Bladder microvascular endothelial cell (primary cell): ENCODE measurements at places on chromosomes 4 and X. TPM values are rescaled to one million over a fixed set of nuclear protein-coding genes. Genes with fewer than 3 reads are reported as not detected.

Gene CSN2
- total RNA-seq = not detected in 2 replicates

Gene ADRA2C
- total RNA-seq = 0.16 and 0.31 TPM in 2 replicates

Gene ARX
- total RNA-seq = not detected in 2 replicates

Gene UGT2B10
- not detected in 2 replicates for total RNA-seq

Gene PHEX
- 0.19 and 0.32 TPM in 2 replicates for total RNA-seq

Gene KCNE5
- total RNA-seq = under 0.01 and 0.06 TPM in 2 replicates

Gene MAGEA8
- not detected in 2 replicates for total RNA-seq

Gene CACNA1F
- under 0.01 and 0.31 TPM in 2 replicates for total RNA-seq

Gene RAB41
- total RNA-seq = not detected in 2 replicates

Gene PCYT1B
- not detected in 2 replicates for total RNA-seq

Gene KLKB1
- total RNA-seq = 0.06 and 0.16 TPM in 2 replicates

Gene PCDH18
- 0.69 and 1.6 TPM in 2 replicates for total RNA-seq

Gene ENAM
- not detected in 2 replicates for total RNA-seq

Gene EIF4E
- total RNA-seq = 132 and 227 TPM in 2 replicates

Gene STATH
- total RNA-seq = not detected in 2 replicates

Gene MRFAP1
- 81.6 and 178 TPM in 2 replicates for total RNA-seq

Gene CXCL3
- total RNA-seq = 0.16 and 1.1 TPM in 2 replicates

Gene AFF1
- total RNA-seq = 17.2 and 53.6 TPM in 2 replicates

Gene PLXNA3
- 7.9 and 13.3 TPM in 2 replicates for total RNA-seq

Gene MAGED2
- total RNA-seq = 158 and 234 TPM in 2 replicates

Gene MAGEA10
- not detected in 2 replicates for total RNA-seq

Gene C4orf51
- total RNA-seq = not detected in 2 replicates

Gene HSFX4
- not detected in 2 replicates for total RNA-seq

Gene SPINK2
- not detected in 2 replicates for total RNA-seq

Gene HUWE1
- total RNA-seq = 57.1 and 126 TPM in 2 replicates

Gene CT45A3
- not detected in 2 replicates for total RNA-seq

Gene TXK
- total RNA-seq = 0.16 and 0.31 TPM in 2 replicates

Gene SLC2A9
- total RNA-seq = 0.49 and 1.3 TPM in 2 replicates

Gene GATA1
- total RNA-seq = not detected in 2 replicates
